ENCODE measurements at places on chromosomes 11 and 22. TPM values are rescaled to one million over a fixed set of nuclear protein-coding genes. Genes with fewer than 3 reads are reported as not detected.

DNA sequence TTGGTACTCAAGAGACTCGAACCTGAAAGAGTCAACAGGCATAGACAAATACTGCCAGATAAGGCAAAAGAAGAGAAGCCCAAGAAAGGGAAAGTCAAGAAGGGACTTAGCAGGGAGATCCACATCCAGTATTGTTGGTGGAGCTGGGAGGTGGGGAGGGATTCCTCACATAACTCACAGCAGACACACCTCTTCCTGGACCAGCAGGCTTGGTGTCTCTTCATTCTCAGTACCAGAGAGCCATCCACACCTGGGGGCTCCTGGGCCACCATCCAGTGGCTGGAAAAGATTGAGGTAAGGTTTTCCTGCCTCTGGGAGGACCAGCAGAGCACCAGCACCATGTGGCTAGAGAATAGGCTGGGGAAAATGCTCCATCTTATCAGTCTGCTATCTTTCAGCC lies 161.6 kb upstream of the SESN3 start:
- DNase-seq, result no peak

DNA sequence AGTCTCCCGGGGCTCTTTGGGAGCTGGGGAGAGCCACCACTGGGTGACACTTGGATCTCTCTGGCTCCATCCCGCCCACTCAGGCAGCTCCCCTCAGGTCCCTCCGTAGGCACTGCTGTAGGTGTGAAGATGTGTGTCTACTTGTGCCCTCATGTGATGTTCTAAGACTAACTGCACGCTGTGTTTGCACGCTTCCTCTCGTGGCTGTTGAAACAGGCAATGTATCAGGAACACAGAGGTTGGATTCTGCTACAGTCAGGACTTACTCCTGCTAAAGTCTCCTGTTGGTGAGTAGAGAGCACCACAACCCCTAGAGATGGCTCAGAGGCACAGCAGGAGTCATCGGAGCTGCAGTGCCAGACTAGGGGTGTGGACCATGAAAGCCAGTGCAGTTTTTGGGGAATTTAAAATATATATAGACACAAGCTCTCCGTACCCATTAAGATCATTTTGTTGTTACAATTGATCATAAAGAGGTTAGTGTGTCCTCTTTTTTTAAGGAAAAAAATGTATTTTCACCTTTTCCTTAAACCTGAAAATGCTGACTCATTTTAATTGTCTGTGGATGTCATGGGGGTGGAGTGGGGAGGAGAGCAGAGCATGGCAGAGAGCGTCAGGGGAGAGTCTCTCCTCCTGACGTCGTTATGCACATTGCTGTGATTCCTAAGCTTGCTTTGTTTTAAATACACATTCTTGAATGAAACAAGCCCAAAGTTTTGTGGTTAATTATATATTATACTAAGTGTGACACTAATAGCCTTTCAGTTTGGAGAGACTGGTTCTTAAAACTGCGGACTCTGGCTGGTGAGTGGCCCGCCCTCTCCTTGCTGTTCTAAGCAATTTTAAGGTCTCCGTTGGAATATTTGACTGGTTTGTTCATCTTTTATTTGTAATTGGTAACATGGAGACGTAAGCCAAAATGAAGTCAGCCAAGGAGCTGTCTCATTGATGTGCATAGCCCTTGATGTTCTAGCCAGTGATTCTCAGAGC lies 16.2 kb upstream of the CTTN start:
- peak; percentile 85 for DNase-seq

Gene MS4A15
- not detected for total RNA-seq

DNA sequence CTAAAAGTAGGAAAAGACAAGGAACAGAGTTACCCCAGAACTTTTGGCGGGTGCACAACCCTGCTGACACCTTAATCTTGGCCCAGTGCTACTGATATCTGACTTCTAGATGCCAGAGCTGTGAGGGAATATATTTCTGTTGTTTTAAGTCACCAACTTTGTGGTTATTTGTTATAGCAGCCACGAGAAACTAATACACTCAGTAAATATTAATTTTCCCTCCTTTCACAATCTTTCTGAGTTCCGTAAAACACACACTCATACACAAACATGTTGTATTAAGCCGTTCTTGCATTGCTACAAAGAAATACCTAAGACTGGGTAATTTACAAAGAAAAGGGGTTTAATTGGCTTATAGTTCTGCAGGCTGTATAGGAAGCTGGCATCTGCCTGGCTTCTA lies 16.1 kb upstream of the ZDHHC13 start:
- DNase-seq, result no peak

GRCh38 chr11:61118004-61118403 lies 15.7 kb downstream of the CD5 start:
- no peak for DNase-seq

Gene ZNRF3
- total RNA-seq, result 3.4 TPM

DNA sequence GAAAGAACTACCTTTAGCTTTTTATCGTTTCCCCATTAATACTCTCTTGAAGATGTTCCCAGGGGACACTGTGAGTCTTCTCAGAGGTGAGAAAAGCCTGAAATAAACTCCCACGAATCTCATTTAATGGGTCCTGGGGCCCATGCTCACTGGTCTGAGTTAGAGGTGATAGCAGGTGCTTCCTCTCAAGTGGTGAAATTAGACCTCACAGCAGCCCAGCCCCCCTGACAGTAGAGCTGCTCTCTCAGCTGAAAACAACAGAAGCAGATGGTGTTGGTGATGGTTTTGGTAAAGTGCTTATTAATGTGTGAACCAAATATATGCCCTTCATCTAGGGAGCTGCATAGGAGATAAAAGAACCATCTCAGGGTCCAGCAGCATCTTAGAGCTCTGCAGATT lies 76.8 kb upstream of the VPREB1 start:
- no peak for DNase-seq

Gene SLC22A12
- not detected for total RNA-seq

- DNase-seq, result no peak
Measured at GRCh38 chr11:92759571-92760214, 209.8 kb upstream of the MTNR1B start.

Gene DGCR6L
- 58.2 TPM for total RNA-seq

GRCh38 chr22:38139901-38140300 lies 29.4 kb upstream of the BAIAP2L2 start:
- DNase-seq, result no peak

Gene IL17REL
- not detected for total RNA-seq

DNA sequence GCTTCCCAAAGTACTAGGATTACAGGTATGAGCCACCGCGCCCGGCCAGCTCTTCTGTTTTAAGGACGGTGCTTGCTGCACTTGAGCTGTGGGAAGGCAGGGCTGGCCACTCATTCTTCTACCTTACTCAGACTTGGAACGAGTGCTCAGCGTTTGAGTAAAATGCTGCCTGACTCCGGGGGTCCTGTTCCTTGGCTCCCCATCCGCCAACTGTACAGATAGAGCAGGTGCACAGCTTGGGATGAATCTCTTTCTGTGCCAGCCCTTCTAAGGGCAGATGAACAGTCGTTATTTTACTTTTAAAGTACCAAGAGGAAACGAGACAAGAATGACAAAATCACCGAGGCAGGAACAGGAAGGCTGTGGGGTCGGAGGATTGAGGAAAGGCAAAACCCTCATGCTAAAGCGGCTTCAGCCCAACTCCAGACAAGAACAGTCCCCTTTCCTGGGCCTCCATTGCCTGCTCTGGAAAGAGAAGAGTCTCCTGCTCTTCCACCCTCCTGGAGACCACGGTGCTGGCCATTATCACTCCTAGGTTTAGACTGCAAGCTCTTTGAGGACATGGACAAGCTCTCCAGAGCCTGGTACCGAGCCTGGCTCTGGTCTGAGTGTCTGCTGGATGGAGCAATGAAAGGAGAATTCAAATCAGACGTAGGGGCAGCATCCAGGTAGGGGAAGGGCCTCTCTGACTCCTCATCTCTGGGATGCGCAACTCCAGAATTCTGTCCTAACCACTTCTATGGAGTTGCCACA lies 1.1 kb upstream of the SUN2 start:
- no peak for DNase-seq

Gene BARX2
- total RNA-seq, result not detected
